Mesenteric fat pad (tissue), 1 donor: ENCODE measurements at places on chromosomes 3 and 15. TPM values are rescaled to one million over a fixed set of nuclear protein-coding genes. Genes with fewer than 3 reads are reported as not detected.

- DNase-seq = no peak
These were observed 72.2 kb downstream of the DLG1 start for GRCh38 chr3:197226179-197226578.

DNA sequence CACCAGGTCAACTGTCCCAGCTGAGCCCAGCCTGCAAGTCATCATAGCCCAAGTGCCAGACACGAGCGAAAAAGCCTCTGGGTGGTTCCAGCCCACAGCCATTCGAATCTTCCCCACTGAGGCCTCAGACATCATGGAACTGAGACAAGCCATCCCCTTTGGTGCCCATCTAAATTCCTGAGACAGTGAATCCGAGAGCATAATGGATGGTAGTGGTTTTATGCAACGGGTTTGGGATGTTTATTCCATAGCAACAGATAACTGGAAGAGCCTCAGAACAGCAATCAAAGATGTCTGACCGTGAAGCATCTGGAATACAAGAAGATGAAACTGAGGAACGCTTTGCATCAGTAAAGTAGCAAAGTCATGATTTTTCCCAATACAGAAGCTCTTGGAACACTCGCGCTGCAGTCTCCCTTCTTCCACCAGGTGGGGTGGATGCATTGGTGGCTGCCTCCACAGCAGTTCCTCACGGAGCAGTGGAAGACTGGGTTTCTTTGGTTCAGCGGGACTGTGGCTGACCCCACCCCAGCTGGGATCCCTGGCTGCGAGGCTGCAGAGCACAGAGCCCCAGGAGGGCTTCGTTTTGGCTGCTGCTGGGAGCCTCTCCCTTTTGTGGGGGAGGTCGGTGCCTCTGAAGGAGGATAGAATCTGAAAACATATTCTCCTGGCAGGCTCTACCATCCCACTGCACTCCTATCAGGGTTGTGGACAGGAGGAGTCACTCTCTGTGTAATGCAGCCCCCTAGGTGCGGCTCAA, 26.4 kb upstream of the PDE8A start:
- no peak for DNase-seq

GRCh38 chr3:124492824-124493223, 237.4 kb upstream of the UMPS start:
- DNase-seq = no peak

GRCh38 chr15:63797116-63797515, 36.6 kb downstream of the HERC1 start:
- DNase-seq = no peak

DNA sequence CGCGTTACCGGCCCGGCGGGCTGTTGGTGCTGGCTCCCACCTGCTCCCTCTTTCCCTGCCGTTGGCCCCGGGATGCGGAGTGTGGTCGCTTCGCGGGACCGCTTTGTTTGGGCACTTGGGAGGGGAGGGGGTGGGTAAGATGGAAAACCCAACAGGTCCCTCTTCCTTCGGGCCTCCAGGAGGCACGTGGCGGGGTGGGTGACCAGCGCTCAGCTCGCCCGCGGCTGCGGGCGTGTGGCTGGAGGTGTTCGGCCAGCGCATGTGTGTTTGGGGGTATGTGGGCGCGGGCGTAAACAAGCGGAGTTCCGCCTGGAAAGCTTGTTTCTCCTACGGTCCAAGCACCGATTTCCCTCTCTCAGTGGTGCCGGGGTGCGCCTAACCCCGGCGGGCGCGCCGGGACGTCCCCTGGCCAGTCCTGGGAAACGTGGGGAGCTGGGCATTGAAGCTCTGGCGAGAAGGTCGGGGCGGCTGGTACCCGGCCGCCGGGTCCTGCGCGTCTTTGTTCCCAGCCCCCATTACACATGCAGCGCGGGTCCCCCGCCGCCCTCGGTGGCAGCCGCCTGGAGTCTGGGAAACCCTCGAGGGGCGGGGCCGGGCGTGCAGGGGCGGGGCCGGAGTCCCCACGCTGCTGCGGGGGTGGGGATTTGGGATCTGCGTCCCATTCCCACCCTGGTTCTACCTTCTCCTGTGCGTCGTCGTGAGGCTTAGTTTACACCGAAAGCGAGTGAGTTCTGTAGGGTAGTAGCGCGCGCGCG, 1.4 kb downstream of the ACVR2B start:
- no peak for DNase-seq

- no peak for DNase-seq
These were observed 376.1 kb downstream of the ZPLD1 start for GRCh38 chr3:102810937-102811336.

DNA sequence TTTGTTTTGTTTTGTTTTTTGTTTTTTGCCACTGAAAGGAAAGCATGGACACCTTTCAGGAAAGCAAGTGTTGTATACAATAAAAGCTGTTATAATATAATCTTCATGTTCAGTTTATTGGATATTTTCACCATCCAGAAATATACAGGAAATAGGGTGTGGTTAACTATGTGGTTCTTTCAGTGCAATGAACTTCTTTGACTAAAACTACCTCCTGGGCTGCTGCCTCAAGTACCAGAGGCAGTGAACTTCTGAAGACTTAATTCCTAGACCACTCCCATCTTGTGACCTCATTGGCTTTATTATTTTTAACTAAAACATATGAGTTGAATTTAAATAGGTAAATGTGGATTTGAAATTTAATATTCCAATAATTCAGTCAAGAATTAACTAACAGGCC, 27.1 kb upstream of the TBL1XR1 start:
- no peak for DNase-seq

DNA sequence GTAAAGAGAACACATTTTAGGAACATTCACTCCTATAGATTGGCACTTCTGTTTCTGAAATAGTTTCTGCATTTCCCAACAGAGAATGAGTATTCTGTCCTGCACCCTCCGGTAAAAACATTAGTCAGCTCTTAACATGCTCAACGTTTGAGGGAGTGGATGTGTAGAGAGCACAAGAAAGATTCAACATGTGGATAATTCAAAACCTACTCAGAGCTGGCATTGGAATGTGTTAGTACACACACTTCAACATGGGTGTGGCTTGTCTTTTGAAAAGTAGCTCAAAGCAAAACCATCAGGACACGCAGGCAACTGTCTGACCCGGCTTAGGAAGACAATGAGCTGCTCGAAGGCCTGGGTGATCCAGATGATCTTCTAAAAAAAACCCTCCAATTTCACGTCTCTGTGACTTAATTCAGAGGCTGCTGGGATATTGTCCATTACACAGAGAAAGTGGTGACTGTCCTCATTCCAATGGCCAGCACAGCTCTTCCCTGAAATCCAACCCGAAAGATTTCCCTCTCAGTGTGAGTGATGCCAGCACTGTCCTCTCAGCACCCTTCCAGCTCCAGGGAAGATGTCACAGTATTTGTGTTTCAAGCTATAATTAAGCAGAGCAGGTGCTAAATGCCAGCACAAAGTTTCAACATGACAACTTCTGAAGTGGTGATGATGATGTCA, 18.1 kb downstream of the FBN1 start:
- no peak for DNase-seq

DNA sequence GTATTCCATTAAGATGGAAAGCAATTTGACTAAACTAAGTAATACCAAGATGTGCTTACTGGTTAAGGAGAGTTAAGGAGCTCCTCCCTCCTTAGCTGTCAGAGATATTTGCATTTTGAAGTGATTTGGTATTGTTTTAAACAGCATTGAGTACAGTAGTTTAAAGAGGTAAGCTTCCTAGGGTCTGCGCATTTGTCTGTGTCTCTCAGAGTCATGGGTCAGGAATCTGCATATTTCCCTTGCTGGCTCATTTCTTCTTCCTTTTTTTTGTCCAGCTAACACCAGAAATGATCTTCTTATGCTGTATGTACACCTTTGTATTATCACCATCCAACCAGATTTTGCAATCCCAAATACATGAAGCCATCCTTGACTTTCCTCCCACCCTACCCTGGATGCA, 163.0 kb upstream of the BFSP2 start:
- DNase-seq = no peak

DNA sequence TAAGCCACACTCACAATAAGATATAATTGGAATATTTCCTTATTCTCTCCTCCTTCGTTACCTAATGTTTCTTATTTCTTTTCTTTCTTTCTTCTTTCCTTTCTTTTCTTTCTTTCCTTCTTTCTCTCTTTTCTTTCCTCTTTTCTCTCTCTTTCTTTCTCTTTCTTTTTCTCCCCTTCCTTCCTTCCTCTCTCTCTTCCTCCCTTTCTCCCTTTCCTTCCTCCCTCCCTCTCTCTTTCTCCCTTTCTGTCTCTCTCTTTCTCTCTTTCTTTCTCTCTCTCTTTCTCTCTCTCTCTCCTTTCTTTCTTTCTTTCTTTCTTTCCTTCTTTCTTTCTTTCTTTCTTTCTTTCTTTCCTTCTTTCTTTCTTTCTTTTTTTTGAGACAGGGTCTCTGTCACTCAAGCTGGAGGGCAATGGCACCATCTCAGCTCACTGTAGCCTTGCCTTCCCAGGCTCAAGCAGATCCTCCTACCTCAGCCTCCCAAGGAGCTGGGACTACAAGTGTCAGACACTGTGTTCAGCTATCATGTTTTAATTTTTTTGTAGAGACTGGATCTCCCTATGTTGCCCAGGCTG, 19.3 kb upstream of the PIAS1 start:
- DNase-seq = no peak

DNA sequence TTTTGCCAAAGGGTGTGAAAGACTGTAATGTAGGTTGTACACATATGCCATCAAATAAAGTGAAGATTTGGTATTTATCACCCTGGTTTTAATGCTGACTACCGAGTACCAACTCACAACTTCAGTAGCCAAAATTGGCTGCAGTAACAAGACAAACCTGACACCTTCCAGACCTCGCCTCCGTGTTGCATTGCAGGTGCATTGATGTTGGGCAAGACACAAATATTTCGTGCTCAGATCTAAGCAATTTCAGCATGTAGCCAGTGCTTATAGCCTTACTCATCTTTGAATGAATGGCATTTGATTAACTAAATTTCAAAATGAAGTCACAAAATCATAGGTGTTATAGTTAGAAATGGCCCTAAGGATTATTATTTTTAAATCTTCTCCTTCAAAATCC, 400.2 kb downstream of the SOX2 start:
- DNase-seq = no peak

DNA sequence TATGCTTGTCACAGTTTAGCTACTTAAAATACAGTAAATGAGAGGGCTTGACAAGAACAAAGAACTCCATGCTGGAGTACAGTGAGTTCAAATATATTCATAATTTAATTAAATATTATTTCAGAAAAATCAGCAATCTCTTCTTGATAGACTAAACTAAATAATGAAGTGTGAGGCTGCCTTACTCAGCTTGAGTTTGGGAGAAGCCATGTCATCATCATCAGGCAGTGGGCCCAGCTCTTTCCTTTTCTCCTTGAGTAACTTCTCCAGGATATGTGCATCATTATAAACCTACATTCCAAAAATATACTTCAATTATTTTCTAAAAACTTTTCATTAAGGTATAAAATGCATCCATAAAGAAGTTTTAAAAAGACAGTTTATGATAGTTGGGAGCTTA, 70.5 kb downstream of the PBRM1 start:
- DNase-seq = no peak

DNA sequence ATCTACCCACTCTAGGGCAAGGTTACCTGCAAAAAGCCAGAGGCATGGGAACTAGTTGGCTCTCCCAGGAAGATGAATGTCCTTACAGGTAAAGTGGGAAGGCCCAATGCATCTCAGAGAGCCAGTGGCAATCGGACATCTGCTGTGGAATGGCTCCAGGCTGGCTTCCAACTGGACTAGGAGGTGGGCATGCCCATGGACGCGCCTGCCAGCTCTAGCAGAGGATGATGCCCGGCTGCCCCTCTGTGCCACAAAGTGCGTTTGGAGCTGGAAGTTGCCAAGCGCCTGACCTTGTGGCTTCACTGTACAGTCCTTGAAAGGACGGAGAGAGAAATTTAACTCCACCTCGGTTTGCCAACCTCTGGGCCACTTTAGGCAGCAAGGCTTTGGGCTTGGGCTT, 84.4 kb downstream of the NR2F2 start:
- DNase-seq = no peak

DNA sequence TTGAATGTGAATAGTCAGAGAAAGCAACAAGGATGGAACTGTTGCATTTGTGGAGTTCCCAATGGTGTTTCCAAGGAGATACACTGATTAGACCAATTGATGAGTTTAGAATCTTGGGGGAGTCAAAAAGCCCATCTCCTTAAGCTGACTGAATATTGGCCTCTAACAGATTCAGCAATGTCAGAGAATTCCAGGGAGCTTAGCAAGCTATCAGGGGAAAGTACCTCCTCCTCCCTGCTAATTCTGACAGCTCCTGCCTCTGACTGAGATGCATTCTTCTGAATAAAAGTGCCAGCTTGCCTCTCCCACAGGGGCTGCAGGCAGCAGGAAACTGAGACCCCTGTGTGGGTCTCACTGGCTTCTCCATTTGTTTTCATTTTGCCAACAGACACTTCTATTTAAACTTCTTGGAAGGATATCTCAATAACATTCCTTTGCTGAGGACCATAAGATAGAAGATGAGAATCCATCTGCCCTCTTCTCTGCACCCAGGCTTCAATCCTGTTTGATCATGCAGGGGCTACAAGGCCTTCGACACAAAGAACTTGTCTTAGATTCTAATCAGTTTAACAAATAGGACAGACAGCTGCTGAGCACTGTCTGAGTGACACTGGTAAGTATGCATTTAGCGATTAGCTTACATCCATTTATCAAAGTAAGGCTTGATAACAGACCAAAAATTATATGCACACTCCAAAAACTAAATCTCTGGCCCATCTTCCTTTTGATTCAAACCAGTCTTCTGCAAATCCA, 1080.8 kb downstream of the TUSC7 start:
- no peak for DNase-seq

DNA sequence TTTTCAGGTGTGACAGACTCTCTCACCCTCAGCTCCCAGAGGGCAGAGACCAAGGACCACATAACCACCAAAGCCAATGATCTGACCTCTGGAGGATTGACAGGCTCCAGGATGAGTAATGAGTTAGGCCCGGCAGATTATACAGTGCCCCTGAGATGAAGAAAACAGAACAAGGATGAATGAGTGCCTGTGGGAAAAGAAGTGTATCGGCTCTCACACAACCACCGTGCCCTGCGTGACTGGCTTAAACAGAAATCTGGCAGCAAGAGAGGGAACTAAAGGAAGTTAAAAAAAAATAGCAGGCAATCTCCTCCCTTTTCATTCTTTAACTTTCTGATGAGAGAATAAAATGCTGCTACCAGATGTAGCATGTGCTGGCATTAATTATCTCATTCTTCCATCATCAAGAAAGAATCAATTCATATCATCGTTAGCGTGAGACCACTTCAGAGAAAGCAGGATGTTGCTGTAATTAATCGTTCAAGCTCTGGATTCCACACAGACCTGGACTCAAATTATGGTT, 227.5 kb upstream of the COL8A1 start:
- DNase-seq = no peak

GRCh38 chr3:132318451-132318850, 1.2 kb downstream of the ACP3 start:
- DNase-seq = no peak

Gene CPNE9
- not detected for total RNA-seq

Gene FGF12
- total RNA-seq = 4.5 TPM

Gene NANOGP8
- not detected for total RNA-seq

Gene P2RY14
- 1.4 TPM for total RNA-seq

Gene CFAP100
- total RNA-seq = not detected

Gene FILIP1L
- 48.5 TPM for total RNA-seq

Gene ZDHHC19
- total RNA-seq = 2.8 TPM

Gene ERICH6
- total RNA-seq = 0.29 TPM

Gene MME
- 138 TPM for total RNA-seq

Gene PLCD1
- total RNA-seq = 18.5 TPM

Gene BDH1
- total RNA-seq = 4.6 TPM
